ENCODE measurements at places on chromosomes 16 and 17.
A peak's percentile ranks its signal among the peaks of the same experiment; 100 is the strongest.

GRCh38 chr17:74164446-74165045, 38.9 kb upstream of the RPL38 start:
- DNase-seq = peak; percentile 22

DNA sequence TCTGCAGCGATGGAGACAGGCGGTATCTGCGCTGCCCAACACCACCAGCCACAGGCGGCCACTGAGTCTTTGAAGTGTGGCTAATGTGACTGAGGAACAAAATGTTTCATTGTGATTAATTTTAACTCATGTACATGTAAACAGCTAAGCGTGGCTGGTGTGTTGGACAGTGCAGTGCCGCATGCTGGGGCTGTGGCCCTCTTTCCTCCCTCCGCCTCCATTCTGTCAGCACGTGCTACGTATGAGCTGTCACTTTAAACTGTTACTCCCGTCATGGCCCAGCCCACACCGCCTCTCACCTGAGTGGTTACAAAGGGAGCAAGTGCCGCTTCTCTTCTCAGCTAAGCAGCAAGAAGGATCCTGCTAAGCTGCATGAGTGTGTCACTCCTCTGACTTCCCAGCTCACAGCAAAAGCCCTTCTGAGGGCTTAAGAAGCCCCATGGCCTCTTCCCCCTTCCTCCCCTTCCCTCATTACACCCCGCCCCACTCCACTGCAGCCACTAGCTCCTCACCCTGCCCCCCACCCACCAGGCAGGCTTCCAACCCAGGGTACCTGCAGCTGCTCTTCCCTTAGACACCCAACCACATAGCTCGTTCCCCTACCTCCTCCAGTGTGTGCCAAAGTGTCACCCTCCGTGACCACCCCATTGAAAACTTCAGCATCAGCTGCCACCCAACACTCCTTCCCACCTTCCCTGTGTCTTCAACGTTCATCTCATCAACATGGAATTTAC, 15.0 kb downstream of the HASPIN start:
- DNase-seq = peak; percentile 80

- DNase-seq = no peak
Observed at GRCh38 chr17:27631411-27631760, 398 bp downstream of the LGALS9 start.

- peak; percentile 87 for DNase-seq
Observed at GRCh38 chr17:74862108-74862901, 2.6 kb upstream of the GRIN2C start.

DNA sequence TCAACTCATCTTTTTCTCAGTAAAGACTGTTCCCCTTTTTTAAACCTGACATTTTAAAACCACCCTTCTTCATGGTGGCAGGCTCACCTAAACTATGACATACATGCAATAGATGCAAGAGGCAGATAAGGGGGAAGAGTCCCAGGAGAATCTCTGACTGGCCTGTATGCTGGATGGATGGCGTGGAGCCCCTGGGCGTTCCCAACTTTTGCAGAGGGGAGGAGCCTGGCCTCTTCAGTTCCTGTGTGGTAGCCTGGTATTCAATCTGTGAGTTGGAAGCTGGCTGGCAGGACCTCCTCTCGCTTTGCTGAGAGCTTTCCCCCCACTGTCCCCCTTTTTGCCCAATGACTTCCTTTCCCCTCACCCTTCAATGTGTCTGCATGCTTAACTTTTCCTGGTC, 217.6 kb upstream of the CA10 start:
- peak; percentile 4 for DNase-seq

GRCh38 chr17:73960469-73960868, 243.0 kb upstream of the RPL38 start:
- no peak for DNase-seq

- DNase-seq = peak; percentile 56
Observed at GRCh38 chr17:30831257-30831656, 509 bp upstream of the ATAD5 start.

- DNase-seq = no peak
Observed at GRCh38 chr16:28155293-28155692, 56.5 kb downstream of the XPO6 start.

DNA sequence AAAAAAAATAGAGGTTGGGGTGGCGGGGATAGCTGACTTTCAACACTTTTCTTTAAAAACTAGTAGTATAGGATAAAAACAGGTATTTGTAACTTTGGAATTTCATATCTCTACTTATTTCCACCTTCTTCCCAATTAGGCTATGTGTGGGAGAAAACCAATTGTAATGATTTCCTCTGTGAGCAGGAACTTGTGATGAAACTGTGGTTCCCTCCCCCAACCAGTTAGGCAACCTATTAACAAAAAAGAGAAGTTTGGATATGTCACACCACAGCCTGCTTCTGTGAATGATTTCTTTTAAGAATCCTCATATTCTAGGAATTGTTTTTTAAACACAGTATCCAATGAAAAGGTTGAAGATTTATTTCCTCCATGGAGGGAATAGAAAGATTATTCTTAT, 1.9 kb downstream of the IGSF6 start:
- DNase-seq = no peak
